ENCODE measurements at places on chromosomes 11 and 22.

DNA sequence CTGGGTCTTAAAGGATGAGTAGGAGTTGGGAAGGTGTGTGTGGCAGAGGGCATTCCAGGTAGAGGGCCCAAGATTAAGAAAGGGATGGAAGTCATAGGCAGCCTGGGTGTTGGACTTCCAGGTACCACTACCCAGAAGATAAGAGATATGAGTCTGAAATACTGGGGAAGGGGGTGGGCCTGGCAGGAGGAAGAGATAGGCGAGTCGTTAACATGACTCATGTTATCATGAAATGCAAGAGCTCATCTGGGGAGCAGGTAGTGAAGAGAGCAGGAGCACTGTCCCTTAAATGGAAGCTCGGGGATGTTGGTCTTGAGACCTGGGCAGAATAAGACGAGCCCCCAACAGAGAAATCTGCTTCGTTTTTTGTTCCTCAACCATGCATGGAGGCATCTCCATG lies 10.2 kb downstream of the ZC3H7B start:
- no peak for DNase-seq

DNA sequence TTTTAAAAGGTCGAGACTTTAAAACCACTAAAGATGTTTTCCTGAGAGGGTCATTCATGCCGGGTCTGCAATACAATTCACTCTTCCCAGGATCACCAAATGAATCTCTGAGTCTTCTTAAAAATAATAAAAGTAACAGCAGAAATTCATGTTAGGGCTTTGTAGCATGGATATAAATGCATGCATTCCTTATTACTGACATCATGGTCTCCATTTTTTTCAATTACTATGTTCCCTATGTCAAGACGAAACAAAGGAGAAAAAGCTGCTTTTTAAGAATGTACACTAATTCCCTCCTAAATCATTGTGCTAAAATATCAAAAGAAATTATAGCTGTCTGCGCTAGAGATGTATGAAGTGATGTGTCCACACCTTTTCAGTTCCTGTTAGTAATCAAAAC lies 789.9 kb upstream of the LRRC4C start:
- DNase-seq, result no peak

DNA sequence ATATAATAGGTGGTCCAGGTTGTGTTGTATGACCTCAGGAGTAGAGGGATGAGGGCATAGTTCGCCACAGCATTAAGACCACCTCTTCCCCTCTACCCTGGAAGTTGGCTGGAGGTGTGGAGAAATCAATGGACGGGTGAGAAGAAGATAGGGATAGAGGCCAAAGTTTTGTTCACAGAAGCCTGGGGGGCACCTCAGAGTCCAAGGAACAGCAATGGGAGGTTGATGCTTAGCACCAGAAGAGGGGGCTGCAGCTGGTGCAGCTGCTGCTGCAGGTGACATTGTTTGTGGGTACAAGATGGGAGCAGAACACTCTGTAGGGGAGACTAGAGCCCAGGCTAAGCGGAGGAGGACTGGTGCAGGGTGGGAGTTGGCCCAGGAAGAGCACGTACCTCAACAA lies 31.2 kb upstream of the SPON1 start:
- DNase-seq, result no peak

DNA sequence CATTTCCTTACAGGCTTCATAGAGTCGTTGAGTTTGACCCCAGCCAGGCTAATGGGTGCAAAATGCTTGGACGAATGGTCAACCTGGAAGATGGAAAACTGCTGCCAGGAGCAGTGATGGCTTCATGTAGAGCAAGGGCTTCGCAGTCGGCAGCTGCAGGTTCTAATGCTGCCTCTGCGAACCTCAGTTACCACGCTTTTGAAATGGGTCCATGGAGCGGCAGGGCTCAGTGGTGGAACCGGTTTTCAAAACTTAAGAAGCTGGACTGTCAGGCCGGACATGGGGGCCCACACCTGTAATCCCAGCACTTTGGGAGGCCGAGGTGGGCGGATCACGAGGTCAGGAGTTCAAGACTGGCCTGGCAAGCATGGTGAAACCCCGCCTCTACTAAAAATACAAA lies 55.9 kb upstream of the PRR5 start:
- no peak for DNase-seq

DNA sequence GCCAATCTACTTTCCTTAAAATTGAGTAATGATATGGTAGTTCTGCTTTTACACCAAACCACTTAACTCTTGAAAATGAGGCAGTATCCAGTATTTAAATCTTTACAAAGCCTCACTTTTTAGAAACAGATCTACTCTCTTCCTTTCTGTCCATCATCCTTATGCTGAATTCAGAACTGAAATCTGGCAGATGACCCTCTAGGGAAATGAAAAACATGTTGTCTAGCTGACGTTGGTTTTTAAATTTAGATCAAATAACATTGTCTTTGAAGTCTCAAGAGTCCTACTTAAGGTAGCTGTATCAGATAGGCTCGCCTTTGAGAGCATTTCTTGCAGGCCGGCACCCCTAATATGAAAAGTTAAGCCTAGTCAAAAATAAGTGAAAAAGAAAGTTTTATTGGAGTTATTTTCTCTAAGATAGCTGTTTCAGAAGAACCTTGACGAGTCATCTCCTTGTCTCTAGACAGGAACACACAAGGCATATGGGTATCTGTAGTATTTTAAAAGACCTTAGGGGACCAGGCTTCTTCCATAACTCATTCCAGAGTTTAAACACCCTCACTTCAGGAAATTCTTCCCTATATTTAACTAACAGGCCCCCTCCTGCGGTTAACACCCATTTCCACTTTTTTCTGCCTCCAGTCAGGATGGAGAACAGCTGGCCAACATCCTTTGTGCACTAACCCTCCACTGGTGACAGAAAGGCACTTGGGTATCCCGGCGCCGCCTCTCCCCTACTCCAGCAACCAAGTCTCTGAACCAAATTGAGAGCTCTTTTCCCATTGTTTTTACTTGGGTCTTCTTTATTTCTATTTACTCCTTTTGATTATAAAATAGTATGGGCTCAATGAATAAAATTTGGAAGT lies 81.2 kb downstream of the WNT11 start:
- no peak for DNase-seq

DNA sequence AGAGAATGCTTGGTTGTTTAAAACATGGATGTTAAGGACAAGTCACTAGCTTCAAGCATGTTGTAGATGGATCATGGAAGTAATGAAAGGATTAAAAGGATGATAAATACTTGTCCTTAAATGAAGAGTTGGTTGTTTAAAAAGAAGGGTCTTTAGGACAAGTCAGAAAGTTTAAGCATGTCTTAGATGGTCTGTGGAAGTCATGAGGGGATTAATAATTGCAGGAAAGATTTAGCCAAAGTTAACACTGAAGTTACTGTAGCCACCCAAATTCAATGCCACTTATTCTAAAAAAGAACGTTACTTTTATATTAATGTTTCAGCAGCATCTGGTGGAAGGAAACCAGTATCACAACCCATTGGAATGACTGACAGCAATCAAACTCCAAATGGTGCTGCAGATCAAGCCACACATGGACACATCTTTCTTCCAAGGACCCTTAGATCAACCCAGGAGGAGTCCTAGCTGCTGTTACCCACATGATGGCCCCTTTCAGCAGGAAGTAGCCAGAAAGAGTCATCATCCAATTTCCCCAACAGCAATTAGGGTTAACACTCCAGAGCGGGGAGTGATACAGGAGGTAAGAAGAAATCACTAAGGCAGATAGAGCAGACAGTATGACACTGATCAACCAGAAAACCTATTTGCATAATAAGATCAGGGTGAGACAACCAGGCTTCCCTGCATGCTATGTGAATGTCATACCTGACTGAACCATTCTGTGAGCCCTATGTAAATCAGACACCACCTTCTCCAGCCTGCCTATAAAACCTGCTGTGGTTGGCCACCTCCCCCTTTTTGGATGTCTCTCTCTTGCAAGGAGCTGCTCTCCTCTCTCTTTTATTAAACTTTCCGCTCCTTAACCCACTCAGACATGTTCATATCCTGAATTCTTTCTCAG lies 88.4 kb upstream of the GNAZ start:
- no peak for DNase-seq

- DNase-seq, result no peak
Observed at GRCh38 chr11:70476669-70477068, 78.3 kb downstream of the CTTN start.
